ENCODE measurements at places on chromosomes 1 and 21. TPM values are rescaled to one million over a fixed set of nuclear protein-coding genes. Genes with fewer than 3 reads are reported as not detected.
A peak's percentile ranks its signal among the peaks of the same experiment; 100 is the strongest.

DNA sequence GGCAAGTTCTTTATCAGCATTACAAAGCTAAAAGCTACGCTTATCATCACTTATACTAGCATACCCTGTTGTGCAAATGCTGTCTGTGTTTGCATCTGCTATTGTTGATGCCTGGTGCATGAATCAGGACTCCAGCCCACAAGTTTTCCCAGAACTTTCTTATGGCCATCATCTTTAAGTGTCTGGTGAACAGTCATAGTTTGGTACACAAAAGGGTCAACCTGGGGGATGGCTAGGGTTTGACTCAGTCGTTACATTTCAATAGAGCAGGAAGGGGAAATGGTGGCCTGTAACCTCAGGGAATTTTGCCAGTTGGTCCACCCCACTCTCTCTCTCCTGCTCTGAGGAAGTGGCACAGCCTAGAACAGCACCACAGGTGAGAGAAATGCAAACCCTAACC, 35.4 kb downstream of the SELL start:
- no peak for DNase-seq
- H3K4me1 ChIP-seq, result peaks cover 68% of the 10 kb centered on the region
- H3K4me3 ChIP-seq, result no peak overlapping the region
- H3K27me3 ChIP-seq, result no peaks in the 10 kb centered on the region
- H3K36me3 ChIP-seq, result peaks cover 2% of the 10 kb centered on the region
- peak overlapping the region; percentile 78 for H3K27ac ChIP-seq

GRCh38 chr21:44461464-44462001, 6.2 kb downstream of the LRRC3 start:
- no peaks in the 10 kb centered on the region for H3K27me3 ChIP-seq
- no peak overlapping the region for H3K27ac ChIP-seq
- H3K4me3 ChIP-seq, result no peak overlapping the region
- H3K36me3 ChIP-seq, result no peaks in the 10 kb centered on the region
- no peaks in the 10 kb centered on the region for H3K4me1 ChIP-seq

- no peak for DNase-seq
- no peak overlapping the region for H3K27ac ChIP-seq
- H3K36me3 ChIP-seq, result peaks cover 16% of the 10 kb centered on the region
- H3K4me3 ChIP-seq, result no peak overlapping the region
- H3K27me3 ChIP-seq, result no peaks in the 10 kb centered on the region
- peaks cover 5% of the 10 kb centered on the region for H3K4me1 ChIP-seq
These were observed 180.3 kb downstream of the HLX start for GRCh38 chr1:221059506-221059905.

RPTN gene
- total RNA-seq, result not detected
